ENCODE measurements at places on chromosomes 13 and 19.
A peak's percentile ranks its signal among the peaks of the same experiment; 100 is the strongest.

- no peak for DNase-seq
Measured at GRCh38 chr13:80973721-80974120, 632.8 kb upstream of the SPRY2 start.

GRCh38 chr13:67632590-67632989, 402.5 kb upstream of the PCDH9 start:
- DNase-seq: no peak

DNA sequence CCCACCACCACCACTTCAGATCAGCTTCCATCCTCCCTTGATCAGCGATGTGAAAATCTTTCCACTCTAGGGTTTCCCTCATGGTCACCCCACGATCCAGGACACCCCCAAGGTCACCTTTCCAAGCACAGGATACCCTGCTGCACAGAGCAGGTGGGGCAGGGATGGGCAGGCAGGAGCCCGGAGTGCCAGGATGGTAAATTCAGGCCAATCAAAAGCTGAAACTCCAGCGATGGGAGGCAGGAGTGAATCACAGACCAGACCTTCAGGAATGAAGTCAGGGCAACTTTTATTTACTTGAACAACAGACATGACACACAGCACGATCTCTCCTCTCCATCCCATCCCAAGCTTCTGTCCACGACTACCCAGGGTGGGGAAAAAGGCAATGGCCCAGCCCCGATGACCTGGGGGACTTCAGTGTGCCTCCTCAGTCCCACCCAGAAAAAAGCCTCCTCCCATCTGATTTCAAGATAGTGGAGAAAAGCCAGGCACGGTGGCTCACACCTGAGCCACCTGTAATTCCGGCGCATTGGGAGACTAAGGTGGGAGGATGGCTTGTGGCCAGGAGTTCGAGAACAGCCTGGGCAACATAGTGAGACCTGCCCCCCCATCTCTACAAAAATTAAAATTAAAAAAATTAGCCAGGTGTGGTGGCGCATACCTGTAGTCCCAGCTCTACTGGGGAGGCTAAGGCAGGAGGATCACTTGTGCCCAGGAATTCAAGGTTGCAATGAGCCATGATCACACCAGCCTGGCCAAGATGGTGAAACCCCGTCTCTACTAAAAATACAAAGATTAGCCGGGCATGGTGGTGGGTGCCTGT, 39.2 kb downstream of the ZSWIM4 start:
- no peak for DNase-seq

- no peak for DNase-seq
Measured at GRCh38 chr13:102530751-102531150, 66.0 kb upstream of the TPP2 start.

- no peak for DNase-seq
Measured at GRCh38 chr19:897442-898039, 4.3 kb downstream of the RNU6-9 start.

GRCh38 chr13:32021785-32022184, 9.8 kb upstream of the FRY start:
- DNase-seq: no peak

DNA sequence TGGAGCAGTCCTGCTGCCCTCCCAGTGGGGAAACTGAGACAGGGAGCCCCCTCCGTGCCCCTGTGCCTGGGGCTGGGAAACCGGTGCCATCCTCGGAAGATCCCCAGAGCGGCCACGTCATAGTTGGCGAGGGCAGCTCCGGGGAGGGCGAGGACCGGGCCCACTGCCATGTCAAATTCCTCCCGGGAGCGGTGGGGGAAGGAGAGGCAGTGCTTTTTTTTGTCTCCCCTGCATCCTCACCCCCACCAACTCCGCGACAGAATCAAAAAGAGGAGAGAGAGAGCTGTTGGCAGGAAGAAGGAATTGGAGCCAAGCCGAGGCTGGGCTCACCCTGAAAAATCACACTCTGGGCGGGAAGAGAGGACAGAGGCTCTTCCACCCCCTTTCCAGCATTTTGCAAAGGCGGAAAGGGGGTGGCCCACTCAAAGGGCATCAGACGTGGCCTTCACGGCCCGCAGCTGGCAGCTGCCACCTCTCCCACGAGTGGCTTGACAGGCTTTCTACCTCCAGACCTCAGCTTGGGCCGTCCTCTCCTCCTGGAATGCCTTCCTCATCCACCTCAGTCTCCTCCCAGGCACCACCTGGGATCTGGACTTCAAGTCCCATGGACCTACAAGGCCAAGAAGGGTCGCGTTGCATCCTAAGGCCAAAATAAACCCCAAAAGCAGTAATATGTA, 19.6 kb upstream of the NFIC start:
- DNase-seq: no peak

DNA sequence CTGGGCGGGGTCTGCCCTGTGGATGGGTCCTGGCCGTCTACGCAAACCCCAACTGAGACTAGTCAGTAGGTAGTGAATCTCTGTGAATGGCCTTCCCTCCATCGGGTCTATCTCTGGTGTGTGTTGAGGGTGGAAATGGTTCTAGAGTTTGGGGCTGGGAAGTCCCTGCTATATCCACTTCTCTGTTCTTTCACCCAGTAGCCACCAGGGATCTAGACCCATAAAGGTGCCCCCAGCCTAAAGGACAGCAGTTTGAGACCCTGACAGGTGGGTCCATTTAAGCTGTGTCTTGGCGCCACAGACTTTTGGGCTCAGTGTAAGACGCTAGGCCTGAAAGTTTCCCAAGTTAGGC, 57.7 kb downstream of the ZNF568 start:
- no peak for DNase-seq

GRCh38 chr13:114118086-114118485, 14.3 kb downstream of the RASA3 start:
- DNase-seq: no peak

GRCh38 chr19:18593367-18594095, 4.9 kb downstream of the REX1BD start:
- DNase-seq: no peak

- peak; percentile 65 for DNase-seq
Measured at GRCh38 chr19:4567584-4568071, 8.1 kb upstream of the SEMA6B start.

- DNase-seq: no peak
Measured at GRCh38 chr13:37686501-37686900, 87.9 kb upstream of the POSTN start.

DNA sequence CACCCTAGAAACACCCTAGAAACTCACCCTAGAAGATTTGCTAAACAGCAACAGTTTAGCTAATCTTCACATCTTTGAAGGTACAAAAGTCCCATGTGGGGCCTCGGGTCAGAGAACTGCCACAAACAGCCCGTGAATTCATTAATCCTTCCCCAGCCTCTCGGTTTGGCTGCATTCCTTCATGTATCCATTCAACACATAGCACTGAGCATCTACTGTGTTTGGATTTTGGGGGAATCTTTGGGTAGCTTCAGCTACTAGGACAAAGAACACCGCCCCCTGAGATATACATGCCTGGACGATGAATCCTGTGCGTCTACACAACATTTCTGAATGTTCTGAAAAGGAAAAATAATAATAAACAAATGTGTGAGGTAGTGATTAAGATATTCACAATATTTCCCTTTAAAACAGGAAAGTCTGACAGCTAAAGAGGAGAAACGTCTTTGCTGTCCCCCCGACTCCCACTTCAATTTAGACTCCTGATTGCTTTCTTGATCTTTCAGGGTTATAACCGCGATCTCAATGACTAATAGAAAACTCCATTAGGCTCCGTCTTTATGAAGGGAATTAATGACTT, 63.5 kb downstream of the ALOX5AP start:
- DNase-seq: no peak

- no peak for DNase-seq
Measured at GRCh38 chr19:51724543-51724942, 752 bp upstream of the HAS1 start.

All from activated CD4-positive, alpha-beta T cell treated with anti-CD3 and anti-CD28 coated beads, Interleukin-2, Interleukin-4, amounts not matched to agents 100 ng/mL and 50 ng/mL, durations not matched to agents 16 hours and 8 hours (primary cell).